ENCODE measurements at places on chromosomes 16 and 17. TPM values are rescaled to one million over a fixed set of nuclear protein-coding genes. Genes with fewer than 3 reads are reported as not detected.

The TSNAXIP1 gene
- 1.6 TPM for total RNA-seq

The CCL4 gene
- 0.51 TPM for total RNA-seq

The HBQ1 gene
- total RNA-seq: 10.4 TPM

The SLFN14 gene
- total RNA-seq: not detected

The COL1A1 gene
- 52.7 TPM for total RNA-seq

The TAT gene
- total RNA-seq: 0.49 TPM

The SECTM1 gene
- total RNA-seq: 5.4 TPM

The ROGDI gene
- total RNA-seq: 31.9 TPM

The CDC6 gene
- 66.3 TPM for total RNA-seq

The POLG2 gene
- 19.6 TPM for total RNA-seq

The RRAD gene
- total RNA-seq: 4.3 TPM

The PABPN1L gene
- not detected for total RNA-seq

The TMEM92 gene
- 0.54 TPM for total RNA-seq

The CDT1 gene
- 39.9 TPM for total RNA-seq

The SPATA32 gene
- total RNA-seq: 0.26 TPM

The SF3B3 gene
- 253 TPM for total RNA-seq

The NUDT7 gene
- 4.7 TPM for total RNA-seq

The CEMP1 gene
- not detected for total RNA-seq

The ERAL1 gene
- 74.2 TPM for total RNA-seq

The MYH13 gene
- total RNA-seq: not detected

The ZNF19 gene
- 2.5 TPM for total RNA-seq

The WFIKKN2 gene
- 0.05 TPM for total RNA-seq

The PRKCB gene
- total RNA-seq: 0.41 TPM

The CDH13 gene
- not detected for total RNA-seq

The MTSS2 gene
- total RNA-seq: 55.7 TPM

The C17orf78 gene
- total RNA-seq: not detected

The KRT17 gene
- total RNA-seq: 1.9 TPM

The MPG gene
- total RNA-seq: 85.7 TPM

The CD300LF gene
- total RNA-seq: not detected

The STX1B gene
- total RNA-seq: 3.7 TPM

The PNPO gene
- total RNA-seq: 20.1 TPM
